Right renal pelvis (tissue), 4 donors: ENCODE measurements at places on chromosomes 12 and 14.
A peak's percentile ranks its signal among the peaks of the same experiment; 100 is the strongest.

GRCh38 chr14:50929506-50929905 lies 14.8 kb downstream of the PYGL start:
- DNase-seq: no peak

DNA sequence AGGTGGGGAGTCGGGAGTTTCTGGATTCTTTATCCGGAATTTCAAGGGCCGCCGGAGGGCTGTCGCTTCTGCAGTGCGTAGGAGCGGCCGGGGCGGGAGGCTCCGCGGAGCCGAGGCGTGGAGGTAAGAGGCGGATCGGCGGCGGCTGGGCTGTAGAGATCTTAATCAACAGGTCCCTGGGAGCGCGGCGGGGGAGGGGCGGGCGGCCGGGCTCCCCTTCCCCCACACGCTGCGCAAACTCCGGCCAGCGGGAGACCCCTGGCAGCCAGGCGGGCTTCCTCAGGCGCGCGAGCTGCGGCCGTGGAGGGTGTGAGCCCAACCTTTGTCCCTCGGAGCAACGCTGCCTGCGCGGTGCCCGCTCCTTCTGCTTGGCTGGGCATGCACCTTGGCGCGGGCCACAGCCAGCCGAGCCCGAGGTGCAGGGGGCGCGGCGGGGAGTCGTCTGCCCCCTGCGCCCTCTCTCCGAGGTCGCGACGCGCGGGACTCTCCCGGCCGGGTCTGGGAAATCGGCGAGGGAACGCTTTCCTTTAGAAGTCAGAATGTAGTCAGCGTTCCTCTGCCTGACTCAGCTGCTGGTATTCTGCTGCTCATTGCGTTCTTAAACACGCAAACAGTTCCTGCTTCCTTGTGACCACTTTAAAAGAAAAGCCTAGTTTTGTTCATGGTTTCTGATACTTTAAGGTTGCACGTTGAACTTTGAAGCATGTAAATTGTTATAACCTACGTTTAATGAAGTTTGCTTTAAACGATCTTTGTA lies at the start of gene PALS1:
Gene PALS1, plus strand, starts transcription at position 25 of the 757 bp plus-strand sequence. CDS start 37,736 bp downstream, outside the sequence.
- DNase-seq: peak; percentile 33

DNA sequence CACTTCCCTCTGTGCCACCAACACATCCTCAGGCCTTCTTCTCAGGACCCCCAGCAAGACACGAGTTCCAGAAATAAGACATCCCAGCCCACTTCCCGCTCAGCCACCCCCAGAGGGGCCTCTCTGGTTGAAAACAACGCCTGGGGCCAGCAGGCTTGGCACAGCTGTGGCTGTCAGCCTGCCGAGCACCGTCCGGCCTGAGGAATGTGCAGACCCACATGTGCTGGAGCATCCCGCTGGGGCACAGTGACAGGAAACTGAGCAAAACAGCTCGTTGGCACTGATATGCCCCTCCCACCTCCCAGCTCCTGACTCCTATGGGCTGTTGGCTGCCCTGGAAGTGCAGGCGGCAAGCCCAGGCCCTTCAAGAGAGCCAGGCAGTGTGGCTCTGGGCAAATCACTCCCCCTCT lies 1.4 kb downstream of the SYNE3 start:
- DNase-seq: no peak

DNA sequence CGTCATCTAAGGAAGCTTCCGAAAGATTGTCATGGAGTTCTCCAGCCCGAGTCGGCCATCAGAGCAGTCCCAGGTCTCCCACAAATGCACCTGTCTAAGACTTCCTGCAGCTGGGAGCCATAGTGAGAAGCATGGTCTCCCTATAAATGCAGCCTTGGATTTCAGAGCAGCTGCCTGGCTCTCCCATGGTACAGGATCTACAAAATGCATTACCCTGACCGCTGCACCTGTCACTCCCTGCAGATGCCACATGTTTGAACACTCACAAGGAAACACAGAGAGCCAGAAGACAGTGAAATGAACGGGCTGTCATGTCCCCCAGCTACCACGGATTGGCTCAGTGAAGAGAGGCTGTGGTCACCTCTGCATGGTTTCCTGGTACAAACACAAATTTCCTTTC lies 702.7 kb downstream of the MED13L start:
- DNase-seq: no peak

DNA sequence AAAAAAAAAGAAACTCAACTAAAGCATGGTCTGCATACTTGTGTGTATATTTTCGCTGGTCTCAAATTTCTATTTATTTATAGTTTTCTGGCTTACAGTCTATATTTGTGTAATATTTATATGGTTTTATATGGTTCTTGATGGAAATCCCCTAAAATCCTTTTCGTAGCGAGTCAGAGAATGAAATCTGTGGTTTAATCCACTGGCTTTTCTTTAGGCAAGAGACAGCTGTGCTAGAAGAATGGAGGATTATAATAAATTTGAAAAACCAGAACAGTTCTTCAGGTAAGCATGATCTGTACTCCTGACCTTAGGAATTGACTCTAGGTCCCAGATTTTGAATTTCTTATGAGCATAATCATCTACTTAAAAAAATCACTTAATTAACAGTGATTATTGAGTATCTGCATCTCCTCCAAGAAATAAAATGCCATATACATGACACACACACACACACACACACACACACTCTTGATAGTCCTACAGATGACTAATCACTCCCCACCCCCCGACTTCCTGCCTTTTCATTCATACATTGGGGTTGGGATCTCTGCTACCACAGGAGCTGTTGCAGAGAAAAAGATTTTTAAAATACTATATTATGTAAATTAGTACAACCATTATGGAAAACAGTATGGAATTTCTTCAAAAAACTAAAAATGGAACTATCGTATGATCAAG lies 113.4 kb downstream of the CRADD start:
- DNase-seq: no peak

DNA sequence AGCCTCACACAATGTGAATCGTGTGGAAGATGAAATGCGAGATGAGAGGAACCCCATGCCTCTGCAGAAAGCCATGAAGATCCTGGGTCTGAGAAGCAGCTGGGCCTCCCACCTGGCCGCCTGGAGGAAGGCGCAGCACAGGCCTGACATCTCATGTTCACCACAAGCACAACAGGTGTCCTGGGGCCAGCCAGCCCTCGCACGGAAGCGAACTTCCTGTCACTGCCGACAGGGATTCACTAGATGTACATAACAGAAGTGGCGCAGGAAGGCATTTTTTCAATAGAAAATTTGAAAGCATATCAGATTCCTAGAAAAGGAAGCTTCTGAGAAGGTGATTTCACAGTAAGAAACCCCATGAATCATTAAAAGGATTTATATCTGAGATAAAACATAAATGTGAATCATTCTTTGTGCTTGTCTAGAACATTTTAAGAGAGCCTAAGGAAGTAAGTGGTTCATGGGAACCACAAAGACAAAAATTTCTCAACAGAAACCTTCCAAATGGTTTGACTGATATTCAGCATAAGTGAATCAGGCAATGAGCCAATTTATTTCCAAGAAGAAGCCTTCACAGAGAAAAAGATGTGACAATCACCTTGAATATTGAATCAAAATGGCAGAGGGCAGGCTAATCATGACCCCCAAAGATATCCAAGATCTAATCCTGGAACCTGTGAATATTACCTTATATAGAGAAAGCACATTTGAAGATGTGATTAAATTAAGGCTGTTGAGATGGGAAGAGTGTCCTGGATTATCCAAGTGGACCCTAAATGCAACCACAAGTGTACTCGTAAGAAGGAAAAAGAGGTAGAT lies 311.9 kb downstream of the DUSP6 start:
- no peak for DNase-seq

GRCh38 chr12:122681814-122682213 lies 21.3 kb downstream of the HCAR2 start:
- no peak for DNase-seq

DNA sequence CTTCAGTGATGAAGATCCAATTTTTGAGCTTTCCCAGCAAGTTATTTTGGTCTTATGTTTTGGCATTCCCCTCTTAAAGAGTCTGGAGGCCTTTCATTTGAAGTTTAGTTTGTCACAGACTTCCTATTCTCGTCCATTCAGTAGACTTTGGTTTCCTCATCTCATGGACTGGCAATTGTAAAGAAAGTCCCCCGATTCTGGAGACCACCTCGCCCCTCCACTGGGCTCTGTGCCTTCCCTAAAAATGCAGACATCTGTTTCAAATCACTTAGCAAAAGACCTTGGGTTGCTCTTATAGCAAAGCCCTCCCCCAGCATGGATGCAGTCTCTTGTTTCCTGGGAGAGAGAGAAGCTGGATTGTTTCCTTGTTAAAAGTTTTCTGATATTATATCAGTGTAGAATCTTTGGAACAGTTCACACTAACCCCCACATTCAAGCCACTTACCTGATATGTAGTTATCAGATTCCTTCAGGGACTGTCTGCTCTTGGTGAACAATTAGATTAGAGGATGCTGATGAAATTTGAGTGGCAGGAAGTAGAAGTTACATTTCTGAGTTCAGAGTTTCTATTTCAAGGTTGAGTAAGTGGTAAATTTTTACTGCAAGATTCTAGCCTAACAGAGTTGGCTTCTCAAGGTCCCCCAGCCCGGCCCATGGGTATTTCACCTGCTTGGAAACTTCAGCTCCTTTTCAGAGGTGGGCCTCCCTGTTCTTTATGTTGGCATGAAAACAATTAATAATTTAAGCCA lies 56.3 kb downstream of the PLXNC1 start:
- no peak for DNase-seq

- DNase-seq: no peak
These were observed 2.3 kb upstream of the MYO1H start for GRCh38 chr12:109345428-109345827.

DNA sequence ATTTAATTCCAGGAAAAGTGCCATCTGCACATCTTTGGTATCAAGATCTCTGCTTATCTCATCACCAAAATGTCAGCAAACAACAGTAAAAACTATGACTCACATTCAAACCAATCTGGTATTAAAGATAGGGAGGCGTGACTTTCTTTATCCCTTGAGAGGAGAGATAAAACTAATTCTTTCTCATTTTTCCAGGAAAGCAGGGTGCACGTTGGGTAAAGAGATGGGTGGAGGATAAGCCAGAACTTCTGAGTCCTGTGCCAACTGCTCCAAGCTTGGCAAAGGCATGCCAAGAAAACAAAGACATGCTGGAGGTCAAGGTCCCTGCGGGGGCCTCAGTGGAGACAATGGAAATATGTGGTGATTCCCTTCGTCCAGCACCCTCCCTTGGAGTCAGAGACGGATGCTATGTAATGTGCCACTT lies 225.8 kb upstream of the PLXNC1 start:
- no peak for DNase-seq

DNA sequence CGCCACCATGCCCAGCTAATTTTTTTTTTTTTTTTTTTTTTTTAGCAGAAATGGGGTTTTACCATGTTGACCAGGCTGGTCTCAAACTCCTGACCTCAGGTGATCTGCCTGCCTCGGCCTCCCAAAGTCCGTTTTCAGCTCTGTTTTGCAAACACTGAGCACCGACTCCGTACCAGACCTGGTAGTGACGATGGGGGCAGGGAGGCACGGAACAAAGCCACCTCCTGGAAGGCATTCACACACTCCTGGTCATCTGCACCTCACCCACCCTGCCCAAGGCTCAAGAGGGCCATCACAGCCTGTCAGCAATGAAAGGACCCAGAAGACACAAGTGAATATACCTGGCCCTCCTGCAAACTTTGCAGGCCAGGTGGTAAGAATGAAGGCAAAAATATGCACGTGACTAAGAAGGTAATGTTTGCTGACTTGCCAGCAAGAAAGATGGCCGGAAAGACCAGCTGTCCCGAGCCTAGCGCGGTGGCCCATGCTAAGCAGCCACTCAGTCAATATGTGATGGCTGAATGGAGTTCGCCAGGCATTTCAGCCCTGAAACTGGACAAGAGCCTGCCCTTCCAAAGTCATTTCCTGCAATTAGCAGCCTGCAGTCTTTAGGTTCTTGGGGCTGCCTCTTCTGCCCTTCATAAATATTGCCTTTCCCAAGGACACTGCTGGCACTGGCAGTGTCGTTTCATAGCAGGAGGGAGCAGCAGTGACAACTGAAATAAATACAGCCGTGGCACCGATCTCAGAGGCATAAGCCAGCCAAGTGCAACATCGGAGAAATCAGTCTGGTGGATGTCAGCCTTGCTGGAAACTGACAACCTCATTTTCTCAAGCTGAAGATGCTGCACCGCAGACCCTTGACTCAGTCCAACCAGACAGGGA lies 17.6 kb downstream of the MMAB start:
- DNase-seq: no peak

DNA sequence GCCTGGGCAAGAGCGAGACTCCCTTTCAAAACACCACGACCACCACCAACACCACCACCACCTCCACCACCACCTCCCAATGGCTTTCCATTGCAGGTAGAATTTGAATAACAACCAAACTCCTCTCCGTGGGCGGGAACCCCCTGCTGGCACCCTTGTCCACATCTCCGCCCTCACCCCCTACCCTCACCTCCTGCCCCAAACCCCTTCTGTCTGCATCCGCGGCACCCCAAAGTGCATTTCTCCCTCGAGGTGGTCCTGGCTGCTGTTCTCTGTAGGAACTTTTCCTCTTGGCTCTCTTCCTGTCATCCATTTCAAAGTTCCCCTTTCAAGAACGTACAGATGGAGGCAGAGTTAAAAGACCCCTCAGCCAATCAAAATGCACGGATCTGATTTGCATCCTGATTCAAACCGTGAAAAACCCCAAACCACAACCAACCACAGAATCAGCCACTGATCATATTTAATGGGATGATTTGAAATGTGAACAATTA lies 3.8 kb downstream of the SDSL start:
- no peak for DNase-seq

DNA sequence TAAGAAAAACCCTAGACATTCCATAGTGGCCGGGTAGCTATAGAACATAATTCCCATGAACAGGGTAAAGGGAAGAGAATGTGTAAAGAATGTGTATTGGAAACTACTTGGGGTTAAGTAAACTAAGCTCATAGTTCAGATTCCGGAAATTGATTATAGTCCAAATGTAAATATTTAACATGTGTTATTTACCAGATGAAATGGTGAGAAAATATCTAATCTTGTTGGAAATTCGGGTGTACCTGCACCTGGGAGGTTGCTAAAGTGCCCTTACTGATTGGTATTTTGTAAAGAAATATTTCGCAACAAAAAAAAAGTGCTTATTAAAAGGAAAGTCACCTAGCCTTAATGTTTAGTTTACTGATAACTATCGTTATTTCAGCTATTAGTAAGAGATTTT lies 14.4 kb downstream of the RASSF9 start:
- no peak for DNase-seq

DNA sequence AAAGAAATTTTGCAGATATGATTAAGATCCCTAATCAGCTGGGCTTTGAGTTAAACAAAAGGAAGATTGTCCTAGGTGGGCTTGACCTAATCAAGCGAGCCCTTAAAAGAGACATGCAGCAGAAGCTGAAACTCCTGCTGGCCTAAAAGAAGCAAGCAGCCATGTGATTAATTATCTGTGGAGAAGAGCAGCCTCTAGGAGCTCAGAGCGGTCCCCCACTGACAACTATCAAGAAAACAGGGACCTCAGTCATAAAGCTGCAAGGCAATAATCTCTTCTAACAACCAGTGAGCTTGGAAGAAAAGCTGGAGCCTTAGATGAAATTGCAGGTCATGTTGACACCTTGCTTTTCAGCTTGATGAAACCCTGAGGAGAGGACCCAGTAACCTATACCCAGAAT lies 288.9 kb upstream of the CLEC14A start:
- DNase-seq: no peak

- DNase-seq: no peak
These were observed 26.3 kb upstream of the KIF26A start for GRCh38 chr14:104112113-104112505.
